ENCODE measurements at places on chromosomes 3 and 15. TPM values are rescaled to one million over a fixed set of nuclear protein-coding genes. Genes with fewer than 3 reads are reported as not detected.

SPTSSB gene
- total RNA-seq: not detected

NTRK3 gene
- not detected for total RNA-seq

ADAMTS9 gene
- total RNA-seq: not detected

FES gene
- total RNA-seq: 55.7 TPM

HGD gene
- 0.23 TPM for total RNA-seq

MESP1 gene
- total RNA-seq: 3.1 TPM

SLC9C1 gene
- 0.28 TPM for total RNA-seq

ADGRG7 gene
- total RNA-seq: not detected

LRRFIP2 gene
- total RNA-seq: 38.1 TPM

ALDH1A2 gene
- total RNA-seq: 1.5 TPM

IQCF5 gene
- not detected for total RNA-seq

ACOX2 gene
- not detected for total RNA-seq

IL12A gene
- total RNA-seq: 1.4 TPM

- H3K4me1 ChIP-seq: peaks cover 13% of the 10 kb centered on the region
- peak overlapping the region; percentile 75 for H3K4me3 ChIP-seq
- DNase-seq: peak; percentile 89
- H3K27me3 ChIP-seq: peaks cover 33% of the 10 kb centered on the region
- no peaks in the 10 kb centered on the region for H3K36me3 ChIP-seq
Measured at GRCh38 chr15:99928429-99928981, 195.3 kb upstream of the LYSMD4 start.

- H3K4me1 ChIP-seq: peaks cover 83% of the 10 kb centered on the region
- H3K27me3 ChIP-seq: no peaks in the 10 kb centered on the region
- DNase-seq: no peak
- H3K27ac ChIP-seq: peak overlapping the region; percentile 98
Measured at GRCh38 chr3:10195366-10196089, 30.8 kb downstream of the IRAK2 start.

DNA sequence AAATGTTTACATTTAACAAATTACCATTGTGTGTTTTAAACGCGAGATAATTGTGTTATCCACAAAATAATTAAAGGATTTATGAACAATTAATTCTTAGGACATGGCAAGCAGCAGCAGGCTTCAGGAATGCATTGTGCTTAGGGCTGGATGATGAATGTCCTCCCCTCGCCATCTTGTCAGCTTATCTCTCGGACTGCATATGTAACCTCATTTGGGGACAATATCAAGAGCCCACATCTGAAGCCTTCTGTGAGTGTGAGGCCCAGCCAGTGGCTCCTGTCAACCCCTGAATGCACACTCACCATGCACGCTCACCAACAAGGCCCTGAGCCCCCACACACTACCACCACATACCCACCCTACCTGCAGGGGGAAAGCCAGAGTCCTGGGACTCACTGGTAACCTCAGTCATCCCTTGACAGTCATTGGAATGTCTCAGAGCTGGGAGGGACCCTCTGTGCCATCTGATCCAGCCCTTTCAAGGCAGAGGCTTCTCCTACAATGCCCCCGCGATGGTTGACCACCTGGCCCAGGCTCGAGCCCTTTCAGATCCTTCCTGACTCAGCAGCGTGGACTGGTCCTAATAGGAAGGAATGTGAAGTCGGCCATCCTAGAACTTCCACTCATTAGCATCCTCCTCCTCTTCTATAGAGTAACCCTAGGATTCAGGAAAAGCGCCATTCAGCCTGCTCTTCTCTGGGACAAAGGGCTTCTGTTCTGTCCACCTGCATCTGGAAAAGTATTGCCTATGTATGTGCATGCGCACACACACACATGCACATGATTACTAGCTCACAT lies 38.2 kb downstream of the MRPL46 start:
- no peak for DNase-seq
- H3K27me3 ChIP-seq: peaks cover 58% of the 10 kb centered on the region
- no peaks in the 10 kb centered on the region for H3K4me1 ChIP-seq
- H3K27ac ChIP-seq: no peak overlapping the region

GRCh38 chr3:188706599-188706998 lies 465.2 kb upstream of the TPRG1 start:
- no peaks in the 10 kb centered on the region for H3K27me3 ChIP-seq
- H3K4me1 ChIP-seq: peaks cover 3% of the 10 kb centered on the region
- DNase-seq: no peak
- H3K36me3 ChIP-seq: peaks cover 1% of the 10 kb centered on the region
- no peak overlapping the region for H3K27ac ChIP-seq
- no peak overlapping the region for H3K4me3 ChIP-seq

GRCh38 chr3:76624164-76624563 lies 415.7 kb upstream of the ROBO2 start:
- DNase-seq: no peak
- H3K27ac ChIP-seq: no peak overlapping the region
- no peaks in the 10 kb centered on the region for H3K4me1 ChIP-seq
- no peaks in the 10 kb centered on the region for H3K36me3 ChIP-seq

- H3K4me1 ChIP-seq: peaks cover 33% of the 10 kb centered on the region
- H3K4me3 ChIP-seq: no peak overlapping the region
- no peak overlapping the region for H3K27ac ChIP-seq
Measured at GRCh38 chr15:61835496-61836106, 224.6 kb downstream of the VPS13C start.

DNA sequence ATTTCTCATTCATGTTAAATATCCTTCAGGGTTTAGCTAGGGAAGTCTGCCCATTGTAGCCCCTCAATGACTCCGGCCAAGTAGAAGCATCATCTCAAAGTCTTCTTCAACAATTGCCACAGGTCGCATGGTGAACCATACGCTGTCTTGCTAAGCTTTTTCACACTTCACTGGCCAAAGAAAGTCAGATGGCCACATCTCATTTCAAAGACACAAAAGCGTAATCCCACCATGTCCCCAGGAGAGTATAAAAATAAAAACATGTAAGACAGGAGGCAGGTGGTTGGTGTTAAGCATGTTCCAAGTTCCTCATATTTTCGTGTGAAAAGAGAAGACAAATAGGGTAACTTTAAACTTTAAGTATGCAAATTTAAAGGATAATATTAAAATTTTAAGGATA lies 147.4 kb downstream of the ERC2 start:
- H3K4me3 ChIP-seq: no peak overlapping the region
- no peak overlapping the region for H3K27ac ChIP-seq
- no peak for DNase-seq
- no peaks in the 10 kb centered on the region for H3K36me3 ChIP-seq
- no peaks in the 10 kb centered on the region for H3K4me1 ChIP-seq
- peaks cover 3% of the 10 kb centered on the region for H3K27me3 ChIP-seq

DNA sequence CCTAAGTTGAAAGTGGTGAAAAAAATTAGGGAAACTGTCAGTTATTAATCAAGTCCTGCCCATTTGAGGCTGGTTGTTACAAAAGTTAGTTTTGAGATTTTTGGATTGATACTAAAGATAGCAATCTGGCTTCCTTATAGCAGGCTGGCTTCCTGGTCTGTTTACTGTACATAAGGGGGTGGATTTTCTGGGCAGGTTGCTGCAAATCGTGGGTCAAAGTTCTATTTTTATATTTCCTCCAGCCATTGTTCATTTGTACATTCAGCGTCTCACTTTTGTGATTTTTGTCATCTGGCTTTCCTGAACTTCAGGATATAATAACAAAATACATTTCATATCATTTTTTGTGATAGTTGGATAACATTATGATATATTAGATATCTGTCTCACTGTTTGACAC lies 49.5 kb downstream of the CLDN1 start:
- H3K4me1 ChIP-seq: no peaks in the 10 kb centered on the region
- no peaks in the 10 kb centered on the region for H3K36me3 ChIP-seq
- no peak overlapping the region for H3K27ac ChIP-seq

GRCh38 chr3:171556574-171557145 lies 96.5 kb upstream of the TNIK start:
- H3K4me1 ChIP-seq: peaks cover 27% of the 10 kb centered on the region
- no peak for DNase-seq
- H3K27me3 ChIP-seq: no peaks in the 10 kb centered on the region
- no peak overlapping the region for H3K4me3 ChIP-seq

GRCh38 chr3:156271508-156271907 lies 151.1 kb downstream of the KCNAB1 start:
- no peak overlapping the region for H3K4me3 ChIP-seq
- H3K27me3 ChIP-seq: peaks cover 17% of the 10 kb centered on the region
- H3K4me1 ChIP-seq: no peaks in the 10 kb centered on the region
- no peak overlapping the region for H3K27ac ChIP-seq
- DNase-seq: no peak
- no peaks in the 10 kb centered on the region for H3K36me3 ChIP-seq

- no peaks in the 10 kb centered on the region for H3K4me1 ChIP-seq
- no peak overlapping the region for H3K4me3 ChIP-seq
- no peaks in the 10 kb centered on the region for H3K27me3 ChIP-seq
- no peak for DNase-seq
- H3K36me3 ChIP-seq: peaks cover 24% of the 10 kb centered on the region
- no peak overlapping the region for H3K27ac ChIP-seq
Measured at GRCh38 chr15:34944936-34945335, 24.6 kb downstream of the AQR start.

DNA sequence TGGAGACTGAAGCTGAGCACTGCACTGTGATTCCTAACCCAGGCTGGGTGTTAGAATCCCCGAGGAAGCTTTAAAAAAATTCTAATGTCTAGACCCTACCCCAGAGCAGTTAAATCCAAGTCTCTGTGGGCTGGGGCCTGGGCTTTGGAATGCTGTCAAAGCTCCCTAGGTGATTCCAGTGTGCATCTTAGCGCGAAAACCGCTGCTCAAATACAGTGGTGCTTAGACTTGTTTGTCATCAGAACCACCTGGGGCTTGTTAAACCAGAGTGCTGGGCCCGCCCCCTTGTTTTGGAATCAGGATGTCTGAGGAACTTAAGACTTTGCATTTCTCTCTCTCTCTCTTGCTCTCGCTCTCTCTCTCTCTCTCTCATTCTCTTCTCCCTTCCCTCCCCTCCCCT lies 20.7 kb downstream of the RHCG start:
- H3K36me3 ChIP-seq: no peaks in the 10 kb centered on the region
- DNase-seq: no peak
- H3K4me1 ChIP-seq: no peaks in the 10 kb centered on the region
- H3K27me3 ChIP-seq: peaks cover 20% of the 10 kb centered on the region

DNA sequence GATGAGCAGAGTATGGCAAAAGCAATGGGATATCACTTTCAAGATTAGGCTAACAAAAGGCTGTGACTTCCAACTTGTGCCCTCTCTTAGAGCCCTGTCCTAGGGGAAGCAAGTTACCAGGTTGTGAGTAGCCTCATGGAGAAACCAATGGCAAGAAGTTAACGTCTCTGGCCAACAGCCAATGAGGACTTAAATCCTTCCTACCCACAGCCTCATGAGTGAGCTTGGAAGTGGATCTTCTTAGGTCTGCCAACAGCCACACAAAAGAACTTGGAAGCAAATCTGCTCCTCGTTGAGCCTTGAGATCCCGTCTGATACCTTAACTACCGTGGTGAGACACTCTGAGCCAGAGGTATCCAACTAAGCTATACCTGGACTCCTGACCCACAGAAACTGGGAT lies 5.7 kb downstream of the NME9 start:
- H3K27me3 ChIP-seq: no peaks in the 10 kb centered on the region
- H3K27ac ChIP-seq: no peak overlapping the region
- peaks cover 25% of the 10 kb centered on the region for H3K4me1 ChIP-seq
- peak; percentile 38 for DNase-seq
